ENCODE measurements at places on chromosomes 16 and 17. TPM values are rescaled to one million over a fixed set of nuclear protein-coding genes. Genes with fewer than 3 reads are reported as not detected.

The SMIM36 gene
- total RNA-seq: not detected

The CLEC19A gene
- total RNA-seq: 0.17 TPM

The ARHGDIG gene
- total RNA-seq: 2.9 TPM

The HBA1 gene
- 1.1 TPM for total RNA-seq

The HOXB13 gene
- 2.3 TPM for total RNA-seq

Data from A549 treated with DMSO at 1 μM for 4 hours (cell line).